ENCODE measurements at places on chromosomes 12 and 14.

DNA sequence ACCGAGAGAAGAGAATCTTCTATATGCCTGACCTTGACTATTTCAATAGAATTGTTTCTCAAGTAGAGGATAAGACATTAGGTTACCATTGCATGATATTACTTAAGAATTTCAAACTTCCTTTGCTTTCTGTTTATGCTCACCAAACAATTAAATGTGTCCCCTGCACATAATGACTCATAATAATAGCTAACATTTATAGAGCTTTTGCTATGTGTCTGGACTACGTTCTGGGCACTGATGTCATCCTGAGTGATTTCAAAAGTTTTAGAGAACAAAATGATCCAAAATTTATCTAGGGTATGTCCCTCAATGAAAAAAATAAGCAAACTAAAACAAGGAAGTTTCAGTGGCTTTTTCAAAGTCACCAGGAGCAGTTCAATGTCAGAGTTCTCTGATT, 38.8 kb downstream of the SLC15A5 start:
- DNase-seq = no peak

DNA sequence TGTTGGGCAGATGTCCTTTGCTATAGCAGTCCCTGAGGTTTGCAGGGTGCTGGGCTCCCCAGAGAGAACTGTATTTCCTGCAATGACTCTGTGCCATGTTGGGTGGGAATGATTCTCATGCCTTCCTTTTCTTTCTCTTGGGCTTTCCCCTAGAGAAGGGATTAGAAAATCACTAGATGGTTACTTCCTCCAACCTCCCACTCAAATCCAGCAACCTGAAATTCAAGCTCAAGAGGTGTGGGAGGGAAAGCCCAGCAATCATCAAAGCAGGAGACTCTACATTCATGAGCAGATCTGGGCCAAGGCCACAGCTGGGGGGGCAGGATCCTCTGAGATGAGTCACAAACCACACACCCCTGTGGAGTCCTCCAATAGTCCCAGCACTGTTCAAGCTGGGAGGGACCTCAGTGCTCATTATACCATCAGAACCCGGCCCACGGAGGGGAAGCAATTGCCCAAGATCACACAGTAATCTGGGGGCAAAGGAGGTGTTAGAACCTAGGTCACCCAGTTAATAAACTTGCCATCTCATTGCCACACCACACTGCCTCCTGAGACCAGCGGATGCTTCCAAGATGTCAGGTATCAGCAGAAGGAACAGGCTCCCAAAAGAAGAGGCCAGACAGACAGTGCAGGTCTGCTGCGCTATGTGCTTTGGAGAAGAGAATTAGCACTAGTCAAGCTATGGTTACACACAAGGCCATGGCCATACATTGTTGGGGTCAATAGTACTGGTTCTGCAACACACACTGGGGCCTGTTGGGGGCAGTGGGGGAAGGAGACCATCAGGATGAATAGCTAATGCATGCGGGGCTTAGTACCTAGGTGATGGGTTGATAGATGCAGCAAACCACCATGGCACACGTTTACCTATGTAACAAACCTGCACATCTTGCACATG, 65.7 kb downstream of the TTC9 start:
- no peak for DNase-seq

DNA sequence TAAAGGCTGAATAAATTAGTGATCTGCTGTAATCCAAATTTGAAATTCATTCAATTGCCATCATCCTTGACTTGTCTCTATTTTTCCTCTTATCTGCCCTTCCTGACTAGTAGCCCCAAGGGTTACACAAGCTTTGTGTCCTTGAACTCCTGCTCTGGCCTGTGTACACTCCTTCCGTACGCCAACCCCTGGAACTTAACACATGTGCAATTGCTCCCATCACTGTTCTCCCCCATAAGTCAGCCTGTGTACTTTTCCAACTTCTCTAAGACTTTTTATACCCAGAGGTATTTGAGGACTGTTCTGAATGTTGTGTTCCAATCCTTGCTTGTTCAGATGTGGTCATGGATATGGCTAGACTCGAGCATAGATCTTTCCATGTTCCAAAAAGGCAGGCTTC, 171.1 kb upstream of the G2E3 start:
- no peak for DNase-seq

DNA sequence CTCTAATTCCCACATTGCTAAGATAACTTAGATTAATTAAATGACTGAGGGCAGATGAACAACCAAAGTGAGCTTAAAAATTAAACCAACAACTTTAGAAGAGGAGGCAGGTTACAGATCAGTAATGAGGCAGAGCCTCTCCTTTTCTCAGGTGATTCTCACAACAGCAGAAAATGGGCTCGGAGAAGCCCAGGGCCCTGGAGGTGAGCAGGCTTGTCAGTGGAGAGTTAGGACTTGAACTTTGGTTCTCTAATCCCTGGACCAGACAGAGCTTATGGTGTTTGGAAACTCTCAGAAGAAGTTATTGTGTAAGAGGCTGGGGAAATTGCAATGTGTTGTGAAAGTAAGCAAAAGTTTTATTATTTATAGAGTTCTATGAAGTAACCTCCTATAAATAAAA, 2.8 kb downstream of the TRHDE start:
- no peak for DNase-seq

DNA sequence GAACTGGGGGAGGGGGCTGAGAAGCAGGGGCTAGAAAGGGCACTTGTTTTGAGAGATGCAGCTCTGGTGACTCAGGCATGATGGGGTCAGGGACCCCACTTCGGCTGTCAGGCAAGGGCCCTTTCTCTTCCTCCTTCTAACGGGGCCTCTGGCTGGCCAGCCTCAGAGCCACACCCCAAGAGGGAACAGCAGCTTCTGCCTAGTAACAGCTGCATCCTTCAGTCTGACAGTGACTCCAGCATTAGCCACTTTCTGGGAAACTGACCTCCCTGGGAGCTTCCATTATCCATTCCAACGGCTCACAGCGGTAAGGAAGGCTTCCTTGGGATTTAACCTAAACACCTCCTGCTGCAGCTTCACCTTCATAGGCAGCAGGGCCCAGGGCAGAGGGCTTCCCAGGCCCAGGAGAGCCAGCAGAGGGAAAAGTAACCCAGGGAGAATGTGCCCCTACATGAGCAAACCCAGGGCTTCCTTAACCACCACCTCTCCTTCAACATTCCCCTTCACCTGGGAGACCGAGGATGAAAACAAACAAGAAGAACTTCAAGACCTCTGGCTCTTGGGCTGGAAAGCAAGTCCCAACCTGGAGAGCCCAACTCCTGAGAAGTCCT, 2.7 kb downstream of the NCKAP5L start:
- no peak for DNase-seq

- no peak for DNase-seq
Observed at GRCh38 chr12:121468499-121468801, 68.5 kb downstream of the RNF34 start.

- no peak for DNase-seq
Observed at GRCh38 chr12:88362439-88362838, 217.8 kb downstream of the KITLG start.

All from hematopoietic multipotent progenitor cell treated with erythropoietin and hydrocortisone succinate and interleukin-3 and kit ligand, for 17 days (in vitro differentiated cells).